Osteoblast (primary cell): ENCODE measurements at places on chromosomes 2 and 18. TPM values are rescaled to one million over a fixed set of nuclear protein-coding genes. Genes with fewer than 3 reads are reported as not detected.

CXCR4 gene
- under 0.01 TPM in 2 replicates for total RNA-seq

RAB6C gene
- not detected in 2 replicates for total RNA-seq

FEZ2 gene
- total RNA-seq, result 51.3 and 62.6 TPM in 2 replicates

ASXL2 gene
- 13.0 and 15.0 TPM in 2 replicates for total RNA-seq

SPIRE1 gene
- total RNA-seq, result 61.6 and 64.4 TPM in 2 replicates

ITM2C gene
- total RNA-seq, result 52.2 and 63.7 TPM in 2 replicates

CAVIN2 gene
- 1.2 and 1.8 TPM in 2 replicates for total RNA-seq

OSBPL6 gene
- 5.4 and 5.9 TPM in 2 replicates for total RNA-seq

LIPG gene
- total RNA-seq, result 2.2 and 3.5 TPM in 2 replicates

ARHGAP25 gene
- total RNA-seq, result under 0.01 and 0.29 TPM in 2 replicates

FKBP1B gene
- total RNA-seq, result 2.7 and 3.3 TPM in 2 replicates

RTP5 gene
- total RNA-seq, result not detected in 2 replicates

REG3G gene
- not detected in 2 replicates for total RNA-seq

CFAP65 gene
- not detected in 2 replicates for total RNA-seq

POLR1B gene
- 10.5 and 10.9 TPM in 2 replicates for total RNA-seq

CTLA4 gene
- under 0.01 TPM in 1 of 2 replicates, not detected in the other for total RNA-seq

COL5A2 gene
- total RNA-seq, result 632 and 879 TPM in 2 replicates

TMEM17 gene
- 2.9 and 3.3 TPM in 2 replicates for total RNA-seq

LRP1B gene
- under 0.01 TPM in 1 of 2 replicates, not detected in the other for total RNA-seq

POTEC gene
- total RNA-seq, result 0.29 and 0.36 TPM in 2 replicates

PPM1B gene
- total RNA-seq, result 31.5 TPM in 2 replicates

ASPRV1 gene
- 0.29 and 0.72 TPM in 2 replicates for total RNA-seq

IL36G gene
- total RNA-seq, result not detected in 2 replicates

SPTBN1 gene
- 249 and 250 TPM in 2 replicates for total RNA-seq

PSMA8 gene
- total RNA-seq, result not detected in 2 replicates

SPEG gene
- 24.2 and 26.4 TPM in 2 replicates for total RNA-seq

ADGRF3 gene
- under 0.01 and 0.59 TPM in 2 replicates for total RNA-seq

CHST9 gene
- total RNA-seq, result not detected in 2 replicates

EFR3B gene
- 0.72 and 0.88 TPM in 2 replicates for total RNA-seq

ITGB1BP1 gene
- 30.8 and 32.4 TPM in 2 replicates for total RNA-seq
